Activated CD4-positive, alpha-beta memory T cell treated with anti-CD3 and anti-CD28 coated beads for 36 hours (primary cell): ENCODE measurements at places on chromosomes 3 and 15.

GRCh38 chr3:136685882-136686281 lies 66.3 kb downstream of the STAG1 start:
- no peaks in the 10 kb centered on the region for H3K27me3 ChIP-seq
- H3K27ac ChIP-seq: no peak overlapping the region
- no peak for DNase-seq
- peaks cover 28% of the 10 kb centered on the region for H3K4me1 ChIP-seq

- H3K4me1 ChIP-seq: peaks cover 17% of the 10 kb centered on the region
- no peaks in the 10 kb centered on the region for H3K36me3 ChIP-seq
These were observed 125.1 kb downstream of the SHQ1 start for GRCh38 chr3:72722930-72723726.

DNA sequence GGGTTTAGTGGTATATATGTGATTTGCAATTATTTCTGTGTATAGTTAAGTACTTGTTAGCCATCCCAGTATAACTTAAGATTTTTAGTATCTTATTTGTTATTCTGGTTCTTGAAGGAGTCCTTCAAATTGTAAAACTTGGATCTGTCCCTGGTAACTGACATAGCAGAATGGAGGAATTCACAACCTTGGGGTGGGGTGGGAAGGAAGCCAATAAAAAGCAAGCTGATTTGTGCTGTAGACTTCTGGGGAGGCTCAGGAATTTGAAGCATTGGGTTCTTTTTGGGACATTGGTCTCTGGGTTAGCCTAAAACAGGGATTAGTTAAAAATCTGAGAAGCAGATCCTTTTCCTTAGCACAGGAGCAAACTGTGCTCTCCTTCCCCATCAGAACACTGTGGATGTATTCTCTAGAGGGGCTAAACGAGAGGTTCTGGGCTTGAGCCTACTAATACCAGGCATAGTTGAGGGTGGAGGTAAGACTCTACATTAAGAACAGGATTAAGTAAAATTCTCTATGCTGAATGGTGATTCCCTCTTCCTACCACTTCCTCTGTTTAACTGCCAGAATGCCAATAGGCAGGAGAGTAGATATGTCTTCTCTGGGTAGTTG lies 42.2 kb downstream of the GMPS start:
- no peak overlapping the region for H3K27ac ChIP-seq
- no peak for DNase-seq
- H3K4me1 ChIP-seq: peaks cover 6% of the 10 kb centered on the region
- no peaks in the 10 kb centered on the region for H3K27me3 ChIP-seq

DNA sequence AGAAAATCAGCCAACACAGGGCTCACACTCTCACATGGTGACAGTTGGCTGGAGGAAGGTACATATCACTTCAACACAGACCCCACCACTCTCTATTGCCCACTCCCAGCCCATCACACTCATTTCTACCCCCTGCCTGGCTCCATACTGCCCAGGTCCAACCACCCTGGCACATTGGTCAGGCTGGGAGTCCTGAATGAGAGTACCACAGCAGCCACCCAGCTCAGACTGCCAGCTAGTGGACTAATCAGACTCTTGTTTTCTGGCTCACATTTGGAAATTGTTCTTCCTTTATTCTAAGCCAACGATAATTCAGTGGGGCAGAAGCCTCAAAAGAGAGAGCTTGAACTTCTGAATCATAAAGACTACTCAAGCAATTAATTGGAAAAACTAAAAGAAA lies 20.0 kb downstream of the MRPL46 start:
- peaks cover 10% of the 10 kb centered on the region for H3K36me3 ChIP-seq
- H3K27me3 ChIP-seq: peaks cover 12% of the 10 kb centered on the region
- no peak overlapping the region for H3K4me3 ChIP-seq

DNA sequence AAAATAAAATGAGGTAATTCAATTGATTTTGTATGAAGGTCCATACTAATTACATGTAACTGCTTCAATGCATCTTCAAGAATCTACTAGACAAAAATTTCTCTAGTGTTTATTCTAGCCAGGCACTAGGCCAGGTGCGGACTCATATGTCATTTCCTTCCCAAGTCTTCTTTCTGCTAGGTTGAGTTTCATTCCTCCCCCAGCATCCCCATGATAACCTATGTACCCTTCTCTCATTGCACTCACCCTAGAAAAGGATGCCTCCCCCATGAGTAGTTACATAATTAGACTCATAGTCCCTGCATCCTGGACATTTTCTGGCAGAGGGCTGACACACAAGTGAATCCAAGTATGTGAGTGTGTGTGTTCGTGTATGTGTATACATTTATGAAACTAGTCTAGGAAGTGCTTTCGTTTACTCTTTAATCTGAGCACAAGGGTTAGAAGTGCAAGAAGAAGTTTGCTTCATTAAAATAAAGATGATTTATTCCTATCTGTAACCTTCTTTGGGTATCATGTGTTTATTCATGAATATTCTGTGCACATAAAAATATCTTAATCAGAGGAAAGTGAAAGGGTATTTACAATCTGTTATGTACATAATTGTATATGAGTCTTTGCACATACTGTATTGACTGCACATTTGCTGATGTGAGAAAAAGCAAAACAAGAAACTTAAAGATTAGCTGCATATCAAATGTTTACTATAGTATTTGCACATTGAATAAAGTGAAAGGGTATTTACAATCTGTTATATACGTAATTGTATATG lies 585.6 kb upstream of the ZNF717 start:
- no peak for DNase-seq
- H3K4me3 ChIP-seq: no peak overlapping the region
- no peak overlapping the region for H3K27ac ChIP-seq
- no peaks in the 10 kb centered on the region for H3K27me3 ChIP-seq
- no peaks in the 10 kb centered on the region for H3K4me1 ChIP-seq

GRCh38 chr3:51568996-51569395 lies 30.5 kb downstream of the RAD54L2 start:
- no peak overlapping the region for H3K27ac ChIP-seq
- H3K27me3 ChIP-seq: no peaks in the 10 kb centered on the region
- H3K4me3 ChIP-seq: no peak overlapping the region
- DNase-seq: no peak
- H3K36me3 ChIP-seq: peaks cover 13% of the 10 kb centered on the region

- no peak overlapping the region for H3K4me3 ChIP-seq
- H3K27ac ChIP-seq: no peak overlapping the region
- no peaks in the 10 kb centered on the region for H3K4me1 ChIP-seq
- no peak for DNase-seq
- H3K36me3 ChIP-seq: no peaks in the 10 kb centered on the region
- peaks cover 3% of the 10 kb centered on the region for H3K27me3 ChIP-seq
These were observed 62.6 kb downstream of the CORO2B start for GRCh38 chr15:68641376-68641775.
